ENCODE measurements at places on chromosomes 1 and 21. TPM values are rescaled to one million over a fixed set of nuclear protein-coding genes. Genes with fewer than 3 reads are reported as not detected.

ANGPTL3 gene
- not detected for total RNA-seq

CCDC181 gene
- total RNA-seq, result 0.09 TPM

SIPA1L2 gene
- 3.1 TPM for total RNA-seq

- no peak for DNase-seq
- no peak overlapping the region for H3K27ac ChIP-seq
- H3K27me3 ChIP-seq, result no peaks in the 10 kb centered on the region
- peaks cover 33% of the 10 kb centered on the region for H3K4me1 ChIP-seq
Measured at GRCh38 chr1:101004670-101005069, 20.9 kb downstream of the DPH5 start.

DNA sequence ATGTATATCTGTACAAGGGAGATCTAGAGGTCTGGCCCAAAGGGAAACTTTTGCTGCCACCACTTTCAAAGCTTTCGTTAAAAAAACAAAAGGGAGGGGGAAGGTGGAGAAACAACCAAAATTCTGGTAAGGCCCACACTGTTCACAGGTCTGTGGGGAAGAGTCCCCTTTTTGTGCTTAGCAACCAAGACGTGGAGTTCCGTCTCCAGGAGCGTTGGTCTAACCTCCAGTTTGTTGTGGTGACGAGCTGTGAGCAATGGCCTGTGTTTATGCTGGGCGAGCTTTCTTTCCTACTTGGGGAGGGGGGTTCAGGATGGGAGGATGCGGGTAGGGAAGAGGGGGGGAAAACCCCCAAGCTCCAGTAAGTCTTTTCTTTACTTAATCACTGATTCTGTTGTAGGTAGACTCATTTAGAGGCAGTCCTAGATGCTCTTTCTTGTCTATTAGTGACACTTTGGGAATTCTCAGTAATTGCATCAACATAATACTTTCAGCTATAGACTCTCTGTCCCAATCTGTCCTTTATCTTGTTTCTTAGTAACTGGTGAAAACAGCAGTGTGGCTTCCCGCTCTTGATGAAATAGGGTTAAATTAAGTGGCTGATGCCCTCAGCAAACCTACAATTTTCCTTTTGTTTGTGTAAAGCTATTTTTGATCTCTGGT lies 1.5 kb downstream of the HIPK1 start:
- peaks cover 50% of the 10 kb centered on the region for H3K4me1 ChIP-seq
- no peaks in the 10 kb centered on the region for H3K27me3 ChIP-seq
- H3K27ac ChIP-seq, result peak overlapping the region; percentile 99
- peak overlapping the region; percentile 98 for H3K4me3 ChIP-seq
- H3K36me3 ChIP-seq, result peaks cover 26% of the 10 kb centered on the region

GRCh38 chr1:9293241-9293532 lies 493 bp downstream of the SPSB1 start:
- peaks cover 16% of the 10 kb centered on the region for H3K36me3 ChIP-seq
- no peak for DNase-seq
- H3K4me1 ChIP-seq, result peaks cover 19% of the 10 kb centered on the region
- H3K27me3 ChIP-seq, result peaks cover 2% of the 10 kb centered on the region

GRCh38 chr1:94122201-94122970 lies 1.4 kb upstream of the ABCA4 start:
- H3K4me1 ChIP-seq, result no peaks in the 10 kb centered on the region
- H3K4me3 ChIP-seq, result no peak overlapping the region
- H3K27me3 ChIP-seq, result no peaks in the 10 kb centered on the region
- no peak for DNase-seq

DNA sequence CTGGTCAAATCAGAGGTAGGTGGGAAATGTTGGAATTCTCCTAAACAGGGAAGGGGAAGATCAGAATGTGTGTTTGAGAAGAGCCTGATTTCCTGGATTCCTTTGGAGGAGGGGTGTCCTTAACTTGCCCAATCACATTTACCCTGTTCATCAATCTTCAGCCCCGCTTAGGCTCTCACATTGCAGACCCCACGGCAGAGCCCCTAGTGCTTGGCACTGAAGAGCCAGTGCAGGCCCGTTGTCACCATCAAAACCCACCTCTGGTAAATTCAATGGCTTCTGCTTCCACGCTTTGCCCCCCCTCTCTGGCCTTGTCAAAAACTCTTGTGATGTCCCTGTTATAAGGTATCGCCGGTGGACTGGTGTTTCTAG lies 2.3 kb downstream of the AGPAT3 start:
- H3K4me3 ChIP-seq, result peak overlapping the region; percentile 90
- peaks cover 44% of the 10 kb centered on the region for H3K36me3 ChIP-seq
- DNase-seq, result no peak
- peak overlapping the region; percentile 94 for H3K27ac ChIP-seq
- H3K27me3 ChIP-seq, result no peaks in the 10 kb centered on the region

- peaks cover 4% of the 10 kb centered on the region for H3K4me1 ChIP-seq
- H3K4me3 ChIP-seq, result no peak overlapping the region
- H3K27ac ChIP-seq, result no peak overlapping the region
Measured at GRCh38 chr1:205693421-205693991, 13.2 kb upstream of the SLC45A3 start.

DNA sequence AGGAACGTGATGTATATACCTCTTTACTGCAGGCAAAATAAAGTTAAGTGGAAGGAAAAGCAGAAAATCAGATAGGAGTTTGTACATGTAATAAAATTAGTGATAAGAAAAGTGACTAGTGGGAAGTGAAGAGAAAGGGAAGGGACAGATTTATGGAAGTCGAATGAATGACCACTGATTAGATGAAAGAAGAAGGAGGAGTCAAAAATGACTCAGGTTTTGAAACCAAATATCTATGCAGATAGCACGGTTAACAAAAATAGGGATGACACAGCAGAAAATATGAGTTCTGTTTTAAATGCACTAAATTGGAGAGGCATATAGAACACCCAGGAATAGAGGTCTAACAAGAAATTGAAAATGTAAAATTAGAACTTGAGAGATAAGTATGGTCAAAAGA lies 128.0 kb downstream of the HMCN1 start:
- no peaks in the 10 kb centered on the region for H3K36me3 ChIP-seq
- no peak overlapping the region for H3K27ac ChIP-seq
- H3K4me3 ChIP-seq, result no peak overlapping the region
- no peak for DNase-seq
- H3K27me3 ChIP-seq, result peaks cover 2% of the 10 kb centered on the region
- H3K4me1 ChIP-seq, result no peaks in the 10 kb centered on the region

GRCh38 chr1:101683561-101683960 lies 313.2 kb downstream of the OLFM3 start:
- no peaks in the 10 kb centered on the region for H3K4me1 ChIP-seq
- no peaks in the 10 kb centered on the region for H3K27me3 ChIP-seq
- no peaks in the 10 kb centered on the region for H3K36me3 ChIP-seq
- H3K4me3 ChIP-seq, result no peak overlapping the region
- no peak for DNase-seq

DNA sequence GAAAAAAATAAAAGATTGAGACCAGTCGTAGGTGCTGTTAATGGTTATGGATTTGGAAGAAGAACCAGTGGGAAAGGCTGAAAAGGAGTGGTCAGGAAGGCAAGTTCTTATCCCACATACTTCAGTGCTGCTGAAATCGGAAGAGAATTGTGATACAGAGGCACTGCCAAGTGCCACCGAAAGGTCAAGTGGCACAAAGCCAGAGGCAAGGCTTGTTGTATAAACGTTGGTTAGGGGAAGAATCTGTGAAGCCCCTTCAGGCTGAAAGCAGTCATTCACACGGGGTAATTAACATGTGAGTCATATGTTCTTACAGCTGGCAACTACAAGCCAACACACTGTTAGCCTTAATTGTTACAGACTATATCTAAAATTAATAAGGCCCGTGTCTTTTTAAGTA lies 48.8 kb downstream of the ZBTB40 start:
- no peaks in the 10 kb centered on the region for H3K27me3 ChIP-seq
- DNase-seq, result no peak
- peaks cover 5% of the 10 kb centered on the region for H3K36me3 ChIP-seq
- H3K4me3 ChIP-seq, result no peak overlapping the region
- H3K4me1 ChIP-seq, result no peaks in the 10 kb centered on the region

- H3K4me1 ChIP-seq, result no peaks in the 10 kb centered on the region
- H3K27ac ChIP-seq, result no peak overlapping the region
- H3K36me3 ChIP-seq, result no peaks in the 10 kb centered on the region
- H3K27me3 ChIP-seq, result no peaks in the 10 kb centered on the region
- no peak overlapping the region for H3K4me3 ChIP-seq
Measured at GRCh38 chr21:22955559-22955958, 1957.3 kb downstream of the NCAM2 start.

- H3K27ac ChIP-seq, result no peak overlapping the region
- peak; percentile 94 for DNase-seq
- no peak overlapping the region for H3K4me3 ChIP-seq
Measured at GRCh38 chr1:30801771-30802198, 44.2 kb upstream of the LAPTM5 start.

GRCh38 chr1:11701551-11701961 lies 10.0 kb downstream of the DRAXIN start:
- no peak for DNase-seq
- no peaks in the 10 kb centered on the region for H3K36me3 ChIP-seq
- H3K27me3 ChIP-seq, result peaks cover 13% of the 10 kb centered on the region
- peaks cover 3% of the 10 kb centered on the region for H3K4me1 ChIP-seq
- H3K4me3 ChIP-seq, result no peak overlapping the region
- no peak overlapping the region for H3K27ac ChIP-seq

Measured in activated CD4-positive, alpha-beta T cell treated with anti-CD3 and anti-CD28 coated beads, Interleukin-2, amount 10 ng/mL, durations not matched to agents 24 days and 14 days (primary cell).